Keratinocyte (primary cell): ENCODE measurements at places on chromosomes 6 and 20. TPM values are rescaled to one million over a fixed set of nuclear protein-coding genes. Genes with fewer than 3 reads are reported as not detected.
A peak's percentile ranks its signal among the peaks of the same experiment; 100 is the strongest.

- no peak for DNase-seq
Observed at GRCh38 chr20:35876033-35876320, 78.3 kb downstream of the SCAND1 start.

DNA sequence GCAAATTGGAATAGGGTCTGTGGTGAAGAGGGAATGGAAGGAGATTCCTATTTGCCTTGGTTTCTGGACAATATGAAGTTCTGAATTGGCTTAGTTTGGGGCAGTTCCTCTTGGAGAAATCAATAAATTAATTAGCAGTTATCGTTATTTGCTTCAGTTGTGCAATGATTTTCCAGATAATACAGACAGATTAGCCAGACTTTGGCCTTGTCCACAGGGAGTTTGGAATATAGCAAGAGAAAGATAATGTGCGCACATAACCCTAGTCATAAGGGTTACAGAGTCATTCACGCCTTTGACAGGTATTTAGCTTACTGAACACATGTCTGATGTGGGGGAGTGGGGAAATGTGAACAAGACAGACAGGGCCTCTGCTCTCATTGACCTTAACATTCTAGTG is 1.3 kb downstream of the ATRN start:
- no peak for DNase-seq

GRCh38 chr6:133286765-133287164 is 45.6 kb downstream of the EYA4 start:
- DNase-seq = no peak

- DNase-seq = no peak
Observed at GRCh38 chr6:137804637-137805036, 62.4 kb upstream of the TNFAIP3 start.

- no peak for DNase-seq
Observed at GRCh38 chr6:137216106-137216505, 3.1 kb downstream of the IFNGR1 start.

- DNase-seq = no peak
Observed at GRCh38 chr6:111759836-111760785, 113.1 kb downstream of the FYN start.

DNA sequence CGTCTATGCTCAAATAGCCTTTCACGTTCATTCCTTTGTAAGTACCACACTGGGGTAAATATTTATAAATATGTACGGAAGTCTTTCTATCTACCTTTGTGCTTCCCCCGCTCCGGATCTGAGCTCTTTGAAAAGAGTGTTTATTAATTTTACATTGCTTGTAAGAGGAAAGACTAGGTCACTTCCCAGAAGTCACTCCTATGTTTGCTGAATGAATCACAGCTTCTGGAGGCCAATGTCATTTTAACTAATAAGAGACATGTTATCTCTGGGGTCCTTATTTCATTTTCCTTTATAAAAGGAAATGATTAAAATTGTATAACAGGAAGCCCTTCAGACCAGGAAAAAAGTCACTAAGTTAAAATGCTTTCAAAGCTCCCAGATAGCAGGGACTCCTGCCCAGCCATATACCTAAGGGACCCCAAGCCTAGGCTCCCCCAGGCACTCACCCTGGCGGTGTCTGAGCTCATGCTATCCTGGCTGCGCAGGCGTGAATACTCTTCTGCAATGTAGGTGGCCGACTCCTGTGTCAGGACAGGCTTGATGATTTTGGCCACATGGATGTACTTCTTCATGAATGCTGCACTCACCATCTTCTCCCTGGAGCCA is 12.6 kb downstream of the MCM3 start:
- DNase-seq = no peak

DNA sequence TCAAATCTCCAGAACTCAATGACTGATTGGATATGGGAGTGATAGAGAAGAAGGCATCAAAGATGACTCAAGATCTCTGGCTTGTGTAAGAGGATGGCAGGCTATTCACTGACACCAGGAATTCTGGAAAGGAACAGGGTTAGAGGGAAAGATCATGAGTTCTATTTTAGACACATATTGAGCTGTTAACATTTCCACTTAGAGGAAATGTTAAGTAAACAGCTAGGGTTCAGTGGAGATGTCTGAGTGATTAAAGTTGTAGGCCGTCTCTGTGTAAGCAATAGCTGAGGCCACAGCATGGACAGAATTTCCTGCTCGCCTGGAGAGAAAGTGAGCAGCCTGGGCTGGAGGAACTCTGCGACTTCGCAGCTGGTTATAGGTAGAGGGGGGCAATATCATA is 21.0 kb downstream of the ZC3H12D start:
- DNase-seq = no peak

GRCh38 chr6:169620171-169621130 is 81.4 kb downstream of the WDR27 start:
- no peak for DNase-seq

DNA sequence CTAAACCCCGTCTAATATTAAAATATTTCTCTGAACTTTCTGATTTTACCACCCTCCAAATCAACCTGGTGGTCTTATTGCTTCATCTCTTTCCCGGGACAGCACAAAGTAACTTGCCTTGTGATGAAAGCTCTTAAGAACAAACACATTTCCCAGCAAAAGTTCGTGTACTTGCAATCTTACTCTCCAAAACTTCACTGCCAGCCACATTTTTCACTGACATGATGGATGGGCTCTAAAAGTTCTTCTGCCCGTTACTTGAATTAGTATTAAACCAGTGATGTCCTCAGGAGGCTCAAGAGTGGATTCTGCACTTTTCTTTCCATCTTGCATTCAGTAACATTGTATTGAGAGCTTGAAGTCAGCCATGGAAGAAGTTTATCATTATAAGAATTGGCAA is 731.6 kb upstream of the GJE1 start:
- no peak for DNase-seq

DNA sequence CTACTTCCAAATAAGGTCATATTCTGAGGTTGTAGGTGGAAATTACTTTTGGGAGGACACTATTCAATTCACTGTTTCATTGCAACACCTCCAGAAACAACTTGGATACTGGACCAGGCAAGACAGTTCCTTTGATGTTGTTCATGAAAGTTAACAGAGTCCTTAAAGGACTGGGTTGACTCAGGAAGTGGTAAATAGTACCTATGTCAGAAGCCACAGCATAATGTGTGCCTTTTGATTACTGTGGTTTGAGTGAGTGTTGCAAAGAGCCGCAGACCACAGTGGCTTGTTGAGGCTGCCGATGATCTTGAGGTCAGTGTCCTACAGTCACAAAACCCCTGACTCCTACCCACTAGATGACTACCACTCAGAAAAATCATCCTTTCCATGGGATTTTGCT is 10.9 kb downstream of the IL20RA start:
- no peak for DNase-seq

DNA sequence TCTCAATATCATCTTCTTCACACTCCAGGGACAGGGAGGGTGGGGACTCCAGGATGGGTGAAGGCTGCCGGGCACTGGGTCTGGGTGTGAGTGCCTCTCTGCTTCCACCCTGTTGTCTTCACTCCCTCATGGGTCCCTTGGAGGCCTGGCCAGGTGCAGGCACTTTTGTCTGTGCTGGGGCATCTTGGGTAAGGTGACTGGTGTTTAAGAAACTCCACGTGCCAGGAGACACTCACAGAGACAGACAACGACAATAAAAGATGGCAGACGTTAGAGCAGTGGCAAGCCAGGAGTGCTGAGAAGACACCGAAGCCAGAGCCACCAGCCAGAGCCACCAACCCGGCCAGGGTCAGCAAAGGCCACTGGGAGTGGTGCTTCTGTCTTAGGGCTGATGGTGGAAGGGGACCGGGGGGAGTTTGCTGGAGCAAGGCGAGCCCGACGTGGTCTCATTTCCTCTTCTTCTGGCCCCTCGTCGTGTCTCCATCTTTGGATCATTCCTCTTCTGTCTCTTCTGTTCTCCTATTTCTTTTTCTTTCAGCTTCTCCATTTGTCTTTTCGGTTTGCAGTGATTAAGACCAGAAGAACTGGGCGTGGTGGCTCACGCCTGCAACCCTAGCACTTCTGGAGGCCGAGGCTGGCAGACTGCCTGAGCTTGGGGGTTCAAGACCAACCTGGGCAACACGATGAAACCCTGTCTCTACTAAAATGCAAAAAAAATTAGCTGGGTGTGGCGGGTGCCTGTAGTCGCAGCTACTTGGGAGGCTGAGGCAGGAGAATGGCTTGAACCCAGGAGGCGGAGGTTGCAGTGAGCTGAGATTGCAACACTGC is 90.8 kb downstream of the RAMACL start:
- no peak for DNase-seq

- no peak for DNase-seq
Observed at GRCh38 chr6:169428532-169428931, 174.9 kb upstream of the THBS2 start.

- no peak for DNase-seq
Observed at GRCh38 chr20:45893831-45894230, 2.7 kb downstream of the CTSA start.

GRCh38 chr6:3830806-3831205 is 18.4 kb upstream of the FAM50B start:
- no peak for DNase-seq

DNA sequence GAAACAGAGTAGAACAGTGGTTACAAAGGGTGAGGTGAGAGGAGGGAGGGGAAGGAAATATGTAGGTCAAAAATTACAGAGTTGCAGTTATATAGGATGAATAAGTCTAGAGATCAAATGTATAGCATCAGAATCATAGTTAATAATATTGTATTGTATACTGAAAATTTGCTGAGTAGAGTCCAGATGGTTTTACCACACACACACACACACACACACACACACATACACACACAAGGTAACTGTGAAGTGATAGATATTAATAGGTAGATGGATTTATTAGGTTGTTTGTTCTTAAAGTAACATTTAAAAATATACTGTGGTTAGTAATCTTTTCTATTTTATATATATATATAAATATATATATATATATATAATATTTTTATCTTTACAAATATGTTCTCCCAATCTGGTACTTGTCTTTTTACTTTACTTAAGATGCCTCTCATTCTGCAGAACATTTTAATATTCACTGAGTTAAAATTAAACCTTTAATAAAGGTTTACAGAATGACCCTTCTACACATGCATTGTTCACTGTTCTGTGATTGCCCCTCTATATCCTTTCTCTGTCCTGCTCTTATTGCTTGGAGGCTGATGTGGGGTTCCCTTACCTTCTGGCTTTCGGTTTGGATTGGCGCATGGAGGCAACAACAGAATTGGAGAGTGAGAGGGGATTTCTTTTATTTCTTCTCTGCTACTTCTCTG is 408 bp downstream of the PTCHD4 start:
- no peak for DNase-seq

- no peak for DNase-seq
Observed at GRCh38 chr6:12136905-12137304, 124.8 kb downstream of the HIVEP1 start.

- peak; percentile 33 for DNase-seq
Observed at GRCh38 chr6:2578767-2579166, 172.0 kb downstream of the MYLK4 start.

GRCh38 chr6:17115251-17116116 is 13.6 kb downstream of the STMND1 start:
- peak; percentile 46 for DNase-seq

- no peak for DNase-seq
Observed at GRCh38 chr6:35973670-35974222, 50.7 kb downstream of the SLC26A8 start.

- DNase-seq = no peak
Observed at GRCh38 chr20:32354592-32355416, 3.3 kb upstream of the ASXL1 start.

GRCh38 chr6:133814797-133815196 is 74.1 kb upstream of the TCF21 start:
- no peak for DNase-seq

DNA sequence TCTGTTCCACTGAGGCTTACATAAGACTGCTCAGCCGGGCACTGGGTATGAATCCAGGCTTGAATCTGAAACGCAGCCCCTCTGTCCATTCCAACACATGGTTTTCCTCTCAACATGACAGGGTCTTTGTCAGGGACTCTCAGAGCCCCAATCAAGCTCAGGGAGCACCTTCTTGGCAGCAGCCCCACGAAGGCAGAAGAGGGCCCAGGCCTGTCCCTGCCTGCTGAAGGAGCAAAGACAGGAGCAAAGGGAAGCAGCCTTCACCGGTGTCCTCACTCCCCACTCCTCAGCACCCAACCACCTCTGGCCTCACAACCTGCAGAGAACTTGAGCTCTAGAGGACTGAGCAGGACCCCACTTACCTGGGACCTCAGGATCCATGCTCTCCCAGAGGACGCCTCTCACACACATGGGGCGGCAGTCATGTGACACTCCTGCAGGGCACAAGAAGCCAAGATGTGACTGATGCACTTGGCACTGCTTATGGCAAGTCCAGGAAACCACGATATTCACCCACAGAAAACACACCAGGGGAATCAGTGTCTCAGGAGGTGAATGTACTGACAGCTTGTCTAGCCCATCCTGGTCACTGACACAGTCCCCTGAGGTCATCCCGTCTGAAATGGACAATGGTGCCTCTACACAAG is 4.3 kb downstream of the SNHG17 start:
- no peak for DNase-seq

GRCh38 chr20:53419693-53420460 is 173.8 kb downstream of the ZNF217 start:
- DNase-seq = no peak

Gene DLK2
- 19.8 to 32.2 TPM (median 31.6 TPM) in 3 replicates for polyA plus RNA-seq

Gene ZKSCAN4
- 2.6 to 3.5 TPM (median 2.9 TPM) in 3 replicates for polyA plus RNA-seq

Gene HSPA1L
- 0.31 to 0.60 TPM (median 0.54 TPM) in 3 replicates for polyA plus RNA-seq

Gene SMPDL3A
- polyA plus RNA-seq = 6.2 to 13.4 TPM (median 10.8 TPM) in 3 replicates

Gene OLIG3
- polyA plus RNA-seq = not detected in 3 replicates

Gene TBC1D7
- 23.3 to 30.4 TPM (median 27.6 TPM) in 3 replicates for polyA plus RNA-seq

Gene CCDC170
- polyA plus RNA-seq = 0.05 to 0.10 TPM (median 0.08 TPM) in 3 replicates

Gene SLC35D3
- polyA plus RNA-seq = not detected in 3 replicates

Gene CAGE1
- polyA plus RNA-seq = 0.03 to 0.04 TPM (median 0.03 TPM) in 3 replicates

Gene SERPINB1
- polyA plus RNA-seq = 38.4 to 76.0 TPM (median 71.9 TPM) in 3 replicates

Gene CLPSL1
- not detected in 3 replicates for polyA plus RNA-seq

Gene CDKN1A
- polyA plus RNA-seq = 146 to 355 TPM (median 185 TPM) in 3 replicates

Gene CYP39A1
- 0.77 to 1.6 TPM (median 1.5 TPM) in 3 replicates for polyA plus RNA-seq

Gene SIM1
- polyA plus RNA-seq = not detected in 3 replicates
